ENCODE measurements at places on chromosomes 4 and X.
A peak's percentile ranks its signal among the peaks of the same experiment; 100 is the strongest.

DNA sequence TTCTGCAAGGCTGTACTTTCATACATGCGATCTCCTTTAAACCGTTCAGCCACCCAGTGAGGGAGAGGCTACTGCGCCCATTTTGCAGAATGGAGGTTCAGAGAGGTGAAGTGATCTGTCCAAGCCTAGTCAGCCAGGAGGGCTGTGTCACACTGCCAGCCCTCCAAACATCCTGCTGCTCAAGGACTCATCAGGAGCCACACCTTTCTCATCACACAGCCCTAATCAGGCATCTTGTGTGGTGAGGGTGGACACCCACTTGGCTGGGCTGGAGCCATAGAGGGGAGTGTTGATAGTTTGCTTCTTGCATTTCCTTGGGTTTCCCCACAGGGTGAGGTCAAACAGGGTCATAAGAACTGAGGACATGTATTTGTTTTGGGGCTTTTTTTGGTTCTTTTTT is 5.4 kb upstream of the CXCR3 start:
- no peak for DNase-seq

DNA sequence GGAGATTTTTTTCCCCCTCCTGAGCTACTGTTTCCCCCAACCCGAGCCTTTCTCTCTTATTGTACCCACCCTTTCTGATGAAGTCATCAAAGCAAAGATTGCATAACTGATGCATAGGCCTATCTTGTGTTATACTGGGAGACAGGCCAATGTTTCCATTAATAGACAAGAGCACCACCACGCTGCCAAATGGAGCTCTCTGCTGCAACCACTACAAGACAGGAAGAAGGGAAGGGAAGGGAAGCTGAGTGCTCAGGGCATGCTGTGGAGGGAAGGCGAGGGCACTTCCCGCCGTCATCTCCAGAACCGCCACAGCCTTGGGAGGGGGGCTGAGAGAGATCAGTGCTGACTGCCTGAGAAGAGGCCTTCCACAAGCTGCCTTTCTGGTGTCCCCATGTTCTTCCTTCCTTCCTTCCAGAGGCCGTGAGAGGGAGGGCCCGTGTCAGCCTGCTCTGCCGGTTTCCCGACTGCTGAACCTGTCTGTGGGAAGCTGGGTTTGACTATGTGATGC is 75.0 kb downstream of the MGST2 start:
- peak; percentile 80 for DNase-seq

DNA sequence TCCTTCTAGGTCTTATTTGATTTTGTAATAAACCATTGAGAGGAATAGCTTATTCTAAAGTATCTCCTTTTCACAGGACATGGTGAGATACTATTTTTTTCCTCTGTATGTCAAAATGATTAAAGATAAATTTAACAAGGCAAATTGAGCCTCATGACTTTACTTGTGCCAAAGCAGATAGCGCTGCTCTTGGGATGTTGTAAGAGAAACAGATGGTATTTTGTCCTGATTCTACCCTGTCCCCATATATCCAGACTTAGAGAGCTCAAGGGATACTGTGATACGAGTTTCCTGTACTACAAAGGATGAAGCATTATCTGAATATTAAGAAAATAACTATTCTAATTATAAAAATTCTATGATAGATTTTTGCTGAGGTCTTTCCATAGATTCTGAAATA is 34.0 kb downstream of the EMCN start:
- DNase-seq: no peak

DNA sequence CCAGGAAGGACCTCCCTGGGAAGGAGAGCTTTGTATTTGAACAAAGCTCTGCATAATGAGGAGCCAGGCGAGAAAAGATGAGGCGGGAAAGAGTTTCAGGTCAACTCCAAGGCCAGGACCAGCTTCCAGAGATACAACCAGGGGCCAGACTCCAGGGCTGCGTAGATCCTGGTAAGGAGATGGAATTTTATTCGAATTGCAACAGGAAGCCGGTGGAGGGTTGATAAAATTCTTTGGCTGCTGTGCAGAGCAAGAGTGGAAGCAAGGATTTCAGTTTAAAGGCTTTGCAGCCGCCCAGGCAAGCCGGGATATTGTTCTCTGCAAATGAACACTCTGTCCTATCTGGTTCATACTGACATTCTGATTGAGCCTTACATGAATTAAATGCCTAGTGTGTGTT is 40.2 kb upstream of the CBR4 start:
- no peak for DNase-seq

- no peak for DNase-seq
Observed at GRCh38 chr4:163191999-163192398, 25.3 kb upstream of the NAF1 start.

- DNase-seq: no peak
Observed at GRCh38 chrX:68376373-68376772, 56.9 kb downstream of the OPHN1 start.

- no peak for DNase-seq
Observed at GRCh38 chrX:13125188-13125587, 80.8 kb upstream of the FAM9C start.

DNA sequence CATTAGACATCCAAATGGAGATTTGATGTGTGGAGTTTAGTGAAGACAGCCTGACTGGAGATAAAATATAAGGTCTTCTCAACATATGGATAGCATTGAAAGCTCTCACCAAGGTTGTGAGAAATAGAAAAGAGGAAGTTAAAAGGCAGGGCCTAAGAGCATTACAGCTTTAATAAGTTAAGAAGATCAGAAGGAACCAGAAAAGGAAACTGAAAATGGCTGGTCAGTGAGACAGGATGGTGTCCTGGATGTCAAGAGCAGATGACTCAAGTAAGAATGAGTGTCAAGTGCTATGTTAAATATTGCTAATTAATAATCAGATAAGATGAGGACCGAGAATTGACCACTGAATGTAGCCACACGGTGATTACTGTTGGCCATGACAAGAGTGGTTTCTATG is 642.9 kb downstream of the STPG2 start:
- DNase-seq: no peak

DNA sequence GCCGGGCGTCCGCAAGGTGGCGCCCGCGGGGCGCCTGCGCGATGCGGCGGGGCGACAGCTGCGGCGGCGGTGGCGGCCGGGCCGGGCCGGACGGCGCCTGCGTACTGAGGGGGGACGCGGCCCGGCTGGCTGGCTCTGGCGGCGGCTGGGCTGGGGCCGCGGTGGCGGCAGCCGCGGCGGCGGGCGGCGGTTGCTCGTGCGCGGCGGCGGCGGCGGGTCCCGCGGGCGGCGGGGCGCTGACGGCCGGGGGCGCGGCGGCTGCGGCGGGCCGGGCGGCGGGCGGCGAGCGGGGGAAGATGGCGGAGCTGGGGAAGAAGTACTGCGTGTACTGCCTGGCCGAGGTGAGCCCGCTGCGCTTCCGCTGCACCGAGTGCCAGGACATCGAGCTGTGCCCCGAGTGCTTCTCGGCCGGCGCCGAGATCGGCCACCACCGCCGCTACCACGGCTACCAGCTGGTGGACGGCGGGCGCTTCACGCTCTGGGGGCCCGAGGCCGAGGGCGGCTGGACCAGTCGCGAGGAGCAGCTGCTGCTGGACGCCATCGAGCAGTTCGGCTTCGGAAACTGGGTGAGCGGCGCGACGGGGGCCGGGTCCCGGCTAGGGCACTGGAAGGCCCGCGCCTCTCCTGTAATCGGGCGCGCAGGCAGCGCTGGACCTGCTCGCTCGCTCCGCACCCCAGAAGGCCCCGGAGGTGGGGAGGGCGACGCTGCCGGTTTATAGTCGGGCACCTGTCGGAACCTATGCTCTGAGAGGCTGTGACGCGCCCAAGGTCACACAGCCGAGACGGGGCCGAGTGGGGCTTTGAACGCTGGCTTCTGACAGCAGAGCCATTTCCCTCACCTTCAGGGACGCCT is at the start of gene TADA2B:
Gene TADA2B (plus strand): TSS at position 89 of the 853 bp plus-strand sequence. CDS start 208 bp downstream, at position 297.
- no peak for DNase-seq

DNA sequence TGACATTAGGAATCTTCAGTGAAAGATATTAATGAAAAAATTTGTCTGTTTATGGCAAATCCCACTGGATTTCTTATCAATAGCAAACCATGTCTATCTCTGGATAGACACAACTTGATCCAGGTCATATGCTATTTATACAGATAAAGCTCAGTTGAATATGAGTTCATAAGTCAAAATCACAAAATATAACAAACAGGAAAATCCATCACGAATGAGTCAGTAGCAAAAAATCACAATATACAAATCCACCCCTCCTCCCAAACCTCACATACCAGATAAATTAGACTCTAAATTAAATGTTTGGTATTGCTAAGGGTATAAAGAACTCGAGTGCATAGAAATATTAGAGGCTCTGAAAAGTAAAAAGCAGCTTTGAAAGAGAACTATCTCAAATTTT is 420.5 kb downstream of the TLL1 start:
- no peak for DNase-seq

- DNase-seq: no peak
Observed at GRCh38 chrX:8849458-8849857, 48.3 kb upstream of the FAM9A start.

DNA sequence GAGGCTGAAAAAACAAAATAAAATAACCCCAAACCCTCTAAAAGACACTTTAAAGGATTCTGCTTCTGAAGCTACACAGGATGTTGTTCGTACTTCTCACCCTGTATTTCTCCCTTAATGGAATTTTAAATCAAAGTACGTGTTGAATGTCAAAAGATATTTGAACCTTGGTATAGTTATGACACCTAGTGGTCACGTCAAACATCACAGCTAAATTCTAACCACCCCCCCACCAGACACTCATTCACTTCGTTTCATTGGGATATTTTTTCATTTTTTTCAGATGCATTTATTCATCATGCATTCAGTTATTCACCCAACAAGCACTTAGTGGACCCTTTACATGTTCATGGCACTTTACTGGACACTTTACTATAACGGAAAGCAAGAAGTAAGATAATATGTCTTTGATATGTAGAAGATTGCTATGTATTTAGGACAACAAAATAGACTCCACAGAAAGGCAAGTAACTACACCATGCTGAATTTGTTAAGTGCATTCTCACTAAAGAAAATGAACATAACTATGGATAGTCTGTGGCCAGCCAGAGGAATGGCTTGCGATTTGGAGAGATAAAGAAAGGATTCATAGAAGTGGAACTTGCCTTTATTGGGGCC is 62.5 kb upstream of the GPR174 start:
- DNase-seq: peak; percentile 38

- no peak for DNase-seq
Observed at GRCh38 chr4:6208416-6208815, 8.1 kb upstream of the JAKMIP1 start.

DNA sequence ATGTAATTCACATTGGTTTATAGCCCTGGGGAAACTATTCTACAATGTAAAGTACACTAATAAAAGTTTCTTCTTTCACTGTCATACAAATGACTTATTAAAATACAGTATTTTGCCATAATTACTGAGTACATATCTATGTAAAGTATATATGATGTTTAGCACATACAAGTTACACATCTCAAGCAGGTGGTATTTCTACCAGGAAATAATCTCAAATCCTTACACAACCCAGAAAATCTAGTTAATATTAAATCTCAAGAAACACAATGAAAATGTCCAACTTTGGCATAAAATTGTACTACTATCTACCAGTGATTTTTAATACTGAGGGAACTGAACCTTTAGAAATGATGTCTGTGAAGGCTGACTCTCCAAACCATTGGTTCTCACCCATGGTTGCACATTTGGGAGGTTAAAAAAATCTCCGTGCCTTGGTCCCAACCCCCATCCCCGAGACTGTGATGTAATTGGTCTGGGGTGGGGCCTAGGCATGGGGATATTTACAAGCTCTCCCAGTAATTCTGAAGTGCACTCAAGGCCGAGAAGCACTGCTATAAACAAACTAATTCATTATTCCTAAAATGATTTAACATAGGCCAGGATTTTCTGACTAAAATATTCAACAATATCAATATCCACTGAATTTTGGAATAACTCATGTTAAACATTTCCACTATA is 27.6 kb downstream of the MAP3K15 start:
- DNase-seq: no peak

DNA sequence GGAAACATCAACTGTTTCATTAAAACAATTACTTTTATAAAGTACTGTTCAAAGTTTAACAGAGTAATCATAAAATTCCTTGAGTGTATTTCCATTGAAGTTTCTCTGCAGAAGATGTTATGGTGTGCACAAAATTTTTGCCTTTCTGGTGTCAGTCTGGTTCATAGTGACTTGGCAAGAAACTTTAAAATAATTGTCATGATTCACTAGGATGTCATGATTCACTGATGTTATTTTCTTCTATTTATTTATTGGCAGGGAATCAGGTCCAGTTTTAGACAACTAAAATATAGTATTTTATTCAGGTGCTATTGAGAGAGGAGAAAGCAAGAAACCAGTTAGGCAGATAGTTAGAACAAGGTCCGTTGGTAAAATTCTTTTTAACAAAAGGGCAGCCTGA is 3.8 kb downstream of the UGT2A1 start:
- no peak for DNase-seq

DNA sequence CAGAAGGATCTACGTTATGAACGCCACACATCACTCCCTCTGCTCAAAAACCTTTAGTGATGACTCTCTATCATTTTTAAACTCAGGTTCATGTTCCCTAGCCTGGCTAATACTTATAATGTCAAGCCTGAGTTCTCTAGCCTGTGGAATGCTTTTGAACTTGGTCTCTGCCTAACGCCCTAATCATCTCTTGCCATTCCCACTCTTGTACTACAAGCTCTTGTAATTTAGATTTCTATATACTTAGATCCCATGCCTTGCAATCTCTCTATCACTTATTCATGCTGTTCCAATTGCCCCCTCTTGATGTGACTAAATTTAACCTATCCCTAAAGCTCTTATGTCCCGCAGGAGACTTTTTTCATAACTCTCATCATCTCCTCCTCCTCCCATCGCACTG is 40.3 kb downstream of the SLC4A4 start:
- no peak for DNase-seq

- peak; percentile 52 for DNase-seq
Observed at GRCh38 chr4:153153339-153153871, 50.8 kb upstream of the TRIM2 start.

GRCh38 chr4:151563194-151563593 is 154.2 kb downstream of the FHIP1A start:
- DNase-seq: no peak

DNA sequence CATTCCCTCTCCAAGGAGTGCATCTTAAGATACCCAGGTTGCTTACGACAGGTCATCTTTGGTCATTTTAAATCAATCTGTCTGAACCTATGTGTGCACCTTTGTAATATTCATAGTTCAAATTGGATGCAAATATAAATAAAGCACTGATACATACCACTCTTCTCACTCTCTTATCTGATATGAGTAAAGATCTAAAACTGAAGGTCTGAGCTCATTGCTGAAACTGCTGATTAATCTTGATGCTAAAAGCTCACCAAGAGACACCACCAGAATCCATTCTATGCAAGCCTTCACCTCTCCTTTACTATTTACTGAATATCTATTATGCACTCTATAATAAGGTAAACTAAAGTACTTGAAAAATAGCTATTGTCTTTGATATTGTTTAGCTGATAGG is 16.6 kb downstream of the HSD17B13 start:
- DNase-seq: no peak

DNA sequence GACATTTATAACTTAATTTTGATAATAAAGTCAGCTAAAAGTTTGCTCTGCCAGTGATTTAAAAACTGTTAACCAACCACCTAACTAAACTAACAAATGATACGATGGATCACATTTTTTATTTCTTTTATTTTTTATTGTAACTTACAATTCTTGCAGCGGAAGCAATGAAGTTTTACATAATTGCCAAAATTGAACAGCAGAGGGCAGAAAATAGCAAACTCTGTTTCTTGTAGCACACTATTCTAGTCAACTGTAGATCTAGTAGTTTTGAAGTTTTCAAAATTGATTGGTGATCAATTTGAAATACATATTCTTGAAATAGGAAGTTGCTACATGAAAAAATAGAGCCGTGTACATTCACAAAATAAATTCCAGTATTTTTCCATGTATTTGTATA is 2.8 kb upstream of the GRIA2 start:
- peak; percentile 30 for DNase-seq

Data from suppressor macrophage treated with lipopolysaccharide for 4 hours (primary cell).